ENCODE measurements at places on chromosomes 11 and 22.

GRCh38 chr11:130157101-130157500 lies 2.5 kb upstream of the ST14 start:
- DNase-seq, result no peak

DNA sequence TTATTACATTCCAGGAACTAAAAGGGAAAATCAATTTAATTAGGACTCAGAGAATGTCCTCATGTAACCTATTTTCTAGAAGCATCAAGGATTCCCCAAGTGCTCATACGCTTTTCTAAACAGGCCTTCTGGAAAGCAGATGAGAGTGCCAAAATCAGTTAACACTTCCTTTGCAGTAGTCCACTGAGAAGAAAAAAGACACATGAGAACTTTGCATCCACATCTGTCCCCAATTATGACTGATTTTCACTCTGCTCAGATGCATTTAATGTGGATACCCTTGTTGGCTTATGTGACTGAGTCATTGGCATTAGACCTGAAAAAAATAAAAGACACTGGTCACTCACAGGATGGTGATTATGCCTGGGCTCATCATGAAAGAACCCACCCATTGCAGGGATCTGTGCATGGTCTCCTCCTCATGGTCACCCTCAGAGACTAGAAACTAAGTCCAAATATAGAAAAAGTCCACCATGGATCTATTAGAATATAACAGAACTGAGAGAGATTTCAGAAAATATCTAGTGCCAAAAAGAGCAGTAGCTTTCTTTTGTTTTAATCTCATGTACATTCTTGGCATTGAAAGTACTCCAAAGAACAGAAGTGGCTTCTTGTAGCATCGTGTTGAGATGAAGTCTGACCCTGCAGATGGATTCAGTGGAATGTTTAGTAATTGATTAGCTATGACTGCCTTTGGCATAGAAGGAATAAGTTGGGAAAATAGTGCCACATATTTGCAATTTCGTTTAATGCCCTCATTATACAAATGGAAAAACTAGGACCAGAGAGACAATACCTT lies 48.8 kb upstream of the FIBIN start:
- DNase-seq, result no peak

GRCh38 chr11:25943777-25944661 lies 387.9 kb upstream of the ANO3 start:
- peak; percentile 31 for DNase-seq

- DNase-seq, result no peak
Observed at GRCh38 chr11:131467645-131468394, 97.4 kb downstream of the NTM start.

DNA sequence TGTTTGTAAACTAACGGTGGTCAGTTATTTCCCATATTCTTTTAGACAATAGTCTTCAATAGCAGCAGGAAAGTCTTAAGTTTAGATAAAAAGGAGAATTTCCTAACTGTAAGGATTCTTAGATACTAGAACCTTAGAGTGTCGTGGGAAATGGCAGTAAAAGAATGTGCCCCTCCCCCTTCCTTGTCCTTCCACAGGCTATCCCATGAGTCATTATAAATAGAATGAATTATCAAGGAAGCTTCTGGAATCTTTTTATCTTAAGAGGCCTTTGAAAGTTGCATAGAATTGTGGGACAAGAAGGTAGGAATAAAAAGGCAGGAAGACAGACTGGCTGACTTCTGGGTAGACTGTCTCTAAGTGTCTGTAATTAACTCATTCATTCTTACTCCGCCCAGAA lies 165.2 kb upstream of the TBCEL start:
- DNase-seq, result no peak

DNA sequence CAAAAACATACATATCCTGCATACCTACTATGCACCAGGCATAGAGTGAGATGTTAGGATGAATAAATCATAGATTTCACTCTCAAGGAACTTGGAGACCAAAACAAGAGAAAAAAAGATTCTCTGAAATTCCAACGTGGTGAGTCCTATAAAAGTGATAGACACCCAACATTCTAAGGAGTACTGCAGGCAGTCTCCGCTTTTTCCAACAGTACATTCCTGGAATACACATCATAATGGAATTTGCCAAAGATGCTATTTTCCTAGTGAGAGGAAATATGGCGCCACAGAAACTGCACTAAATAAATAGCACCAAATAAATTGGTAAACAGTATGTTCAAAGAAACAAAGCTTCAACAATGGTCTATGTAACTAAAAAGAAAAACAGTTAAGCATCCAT lies 6.0 kb downstream of the TMEM123 start:
- no peak for DNase-seq

DNA sequence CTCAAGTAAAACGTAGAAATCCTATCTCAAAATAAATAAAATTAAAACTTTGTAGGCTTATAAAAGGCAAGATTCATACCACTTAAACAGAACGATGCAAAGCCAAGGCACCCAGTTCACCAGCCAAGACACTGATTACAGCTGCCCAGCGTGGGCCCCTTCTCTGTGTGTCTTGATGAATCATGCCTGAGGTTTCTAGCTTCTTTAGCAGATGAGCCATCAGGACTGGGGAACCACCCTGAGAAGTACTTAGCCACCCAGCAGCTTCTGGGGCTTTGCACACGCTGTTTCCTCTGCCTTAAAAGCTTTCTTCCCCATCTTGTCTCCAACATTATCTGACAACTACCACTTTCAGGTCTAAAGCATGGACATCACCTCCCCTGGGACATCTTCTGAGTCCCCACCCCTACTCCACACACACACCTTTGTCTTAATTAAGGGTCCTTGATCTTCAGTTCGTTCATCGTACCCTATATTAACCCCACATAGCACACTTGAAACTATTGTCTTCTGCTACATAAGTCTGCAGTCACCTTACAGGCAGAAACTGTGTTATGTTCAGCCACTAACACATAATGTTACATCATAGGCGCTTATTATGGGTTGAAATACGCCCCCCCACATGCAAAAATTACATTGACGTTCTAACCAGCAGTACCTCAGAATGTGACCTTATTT lies 8.7 kb upstream of the LAYN start:
- no peak for DNase-seq

DNA sequence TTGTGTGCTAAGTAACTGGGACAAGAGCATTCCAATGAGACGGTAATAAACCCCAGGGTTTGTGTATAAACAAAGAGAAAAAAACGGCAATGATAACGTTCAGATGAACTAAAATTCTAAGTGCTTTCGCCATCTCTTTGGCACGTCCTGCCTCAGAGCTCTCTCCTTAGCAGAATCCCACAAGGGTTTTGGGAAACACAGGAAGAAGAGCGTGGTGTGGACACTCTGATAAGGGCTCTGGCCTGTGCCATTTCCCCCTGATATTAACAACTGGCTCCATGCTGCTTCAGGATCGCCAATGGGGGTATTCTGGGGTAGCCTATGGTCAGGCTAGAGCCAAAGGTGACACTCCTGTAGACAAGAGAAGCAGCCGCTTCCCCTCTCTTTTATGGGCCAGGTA lies 18.4 kb downstream of the ABCC8 start:
- DNase-seq, result no peak

- DNase-seq, result no peak
Observed at GRCh38 chr11:459511-460220, 9.6 kb downstream of the PTDSS2 start.

DNA sequence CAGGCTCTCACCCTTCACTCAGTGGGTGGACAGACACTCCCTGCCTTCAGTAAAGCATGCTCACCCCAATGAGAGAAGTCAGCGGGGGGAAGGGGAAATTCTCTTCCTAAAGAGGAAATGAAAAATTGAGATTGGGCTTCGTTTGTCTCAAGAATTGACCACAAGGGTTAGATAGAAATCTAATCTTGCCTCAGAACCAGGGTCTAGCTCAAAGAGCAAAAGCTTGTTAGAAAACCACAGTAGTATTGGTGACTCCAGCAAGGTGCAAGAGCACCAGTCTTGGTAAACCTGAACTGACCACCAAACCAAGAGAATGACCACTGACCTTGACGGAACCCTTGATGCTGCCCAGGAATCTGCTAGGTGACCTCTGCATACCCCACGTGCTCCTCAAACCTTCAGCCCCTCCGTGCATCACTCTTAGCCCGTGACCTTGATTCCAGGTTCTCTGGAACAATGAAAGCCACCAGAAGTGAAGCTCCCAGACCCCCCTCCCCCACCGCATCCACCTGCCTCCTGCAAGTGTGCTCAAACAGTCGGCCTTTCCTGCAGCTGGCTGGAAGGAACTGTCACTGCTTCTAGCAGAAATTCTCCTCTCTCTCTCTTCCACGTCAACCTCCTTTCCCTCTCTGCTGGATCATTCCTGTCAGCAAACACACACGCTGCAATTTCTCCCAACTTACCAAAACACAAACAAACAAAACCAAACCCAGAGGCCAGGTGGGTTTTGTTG lies 3.1 kb upstream of the TMA7B start:
- DNase-seq, result peak; percentile 78

- DNase-seq, result no peak
Observed at GRCh38 chr11:84889556-84889955, 737.6 kb downstream of the DLG2 start.

DNA sequence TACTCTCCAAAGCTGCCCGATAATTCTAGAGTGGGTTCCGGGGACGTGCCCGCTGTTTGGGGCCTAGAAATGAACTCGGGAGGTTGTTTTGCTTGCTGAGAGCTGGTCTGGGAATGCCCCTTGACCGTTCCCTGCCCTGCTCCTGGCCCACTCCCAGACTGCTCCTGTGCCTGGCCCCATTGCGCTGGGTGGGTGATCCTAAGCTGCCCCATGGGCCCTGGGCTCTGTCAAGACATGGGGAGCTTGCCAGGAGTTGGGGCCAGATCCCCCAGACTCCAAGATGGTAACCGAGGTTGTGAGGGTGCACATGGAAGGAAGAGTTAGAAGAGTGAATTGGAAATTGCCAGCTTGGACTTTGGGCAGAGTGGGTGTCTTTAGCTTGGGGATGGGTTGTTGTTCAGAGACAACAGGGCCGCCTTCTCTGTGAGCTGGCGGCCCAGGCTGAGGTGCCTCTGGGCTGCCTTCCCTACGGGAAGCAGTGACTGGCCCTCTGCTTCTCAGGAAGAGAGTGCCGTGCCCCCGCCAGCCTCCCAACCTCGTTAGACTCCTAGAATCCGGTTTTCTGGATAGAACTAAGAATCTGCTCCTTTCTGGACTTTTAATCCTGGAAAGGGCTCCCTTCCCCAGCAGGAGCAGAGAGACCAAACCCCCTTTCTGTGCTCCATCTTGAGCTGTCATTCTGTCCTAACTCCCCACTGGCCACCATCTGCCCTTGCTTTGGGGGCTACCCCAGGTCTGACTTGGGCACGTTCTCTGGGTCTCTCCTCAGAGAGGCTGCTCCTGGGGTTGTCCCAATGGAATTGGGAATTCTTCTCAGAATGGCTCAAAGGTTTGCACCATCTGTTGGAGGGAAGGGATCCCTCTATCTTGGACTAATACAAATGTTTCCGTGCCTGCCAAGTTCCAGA lies 1.8 kb downstream of the ST3GAL4 start:
- DNase-seq, result no peak

DNA sequence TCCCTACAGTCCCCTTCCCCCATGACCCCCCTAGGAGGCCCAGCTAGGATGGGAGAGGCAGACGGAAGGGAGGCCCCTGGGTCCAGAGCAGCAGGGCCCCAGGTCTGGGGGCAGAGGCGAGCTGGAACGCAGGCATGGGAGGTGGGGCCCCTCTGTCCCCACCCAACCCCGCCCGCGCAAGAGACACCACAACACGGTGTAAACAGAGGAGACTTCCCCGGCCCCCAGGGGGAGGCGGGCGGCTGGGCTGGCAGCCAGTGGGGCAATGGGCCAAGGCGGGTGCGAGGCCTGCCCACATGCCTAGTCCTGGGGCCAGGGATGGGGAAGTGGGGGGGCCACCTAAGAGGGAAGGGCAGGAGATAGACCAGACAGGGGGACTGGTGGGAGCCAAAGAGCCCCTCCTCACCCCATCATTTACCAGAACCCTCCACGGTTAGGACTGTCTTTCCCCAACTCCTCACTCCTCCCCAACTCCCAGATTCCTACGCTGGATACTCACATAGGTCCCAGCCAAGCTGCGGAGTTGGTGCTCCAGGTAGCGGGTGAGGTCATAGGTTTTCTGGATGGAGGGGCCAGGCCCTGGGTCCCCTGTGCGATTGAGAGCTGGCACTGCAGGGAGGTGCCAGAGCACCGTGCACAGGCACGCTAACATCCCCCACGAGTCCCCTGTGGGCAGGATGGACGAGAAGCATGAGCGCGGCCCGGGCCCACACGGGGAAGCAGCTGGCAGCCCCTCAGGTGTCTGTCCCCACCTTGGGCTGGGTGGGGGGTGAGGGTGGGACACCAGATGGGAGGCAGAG lies 6.2 kb downstream of the CLCF1 start:
- DNase-seq, result no peak

- no peak for DNase-seq
Observed at GRCh38 chr11:86141727-86142126, 72.8 kb upstream of the PICALM start.

GRCh38 chr11:122207505-122207904 lies 91.5 kb upstream of the BLID start:
- no peak for DNase-seq

DNA sequence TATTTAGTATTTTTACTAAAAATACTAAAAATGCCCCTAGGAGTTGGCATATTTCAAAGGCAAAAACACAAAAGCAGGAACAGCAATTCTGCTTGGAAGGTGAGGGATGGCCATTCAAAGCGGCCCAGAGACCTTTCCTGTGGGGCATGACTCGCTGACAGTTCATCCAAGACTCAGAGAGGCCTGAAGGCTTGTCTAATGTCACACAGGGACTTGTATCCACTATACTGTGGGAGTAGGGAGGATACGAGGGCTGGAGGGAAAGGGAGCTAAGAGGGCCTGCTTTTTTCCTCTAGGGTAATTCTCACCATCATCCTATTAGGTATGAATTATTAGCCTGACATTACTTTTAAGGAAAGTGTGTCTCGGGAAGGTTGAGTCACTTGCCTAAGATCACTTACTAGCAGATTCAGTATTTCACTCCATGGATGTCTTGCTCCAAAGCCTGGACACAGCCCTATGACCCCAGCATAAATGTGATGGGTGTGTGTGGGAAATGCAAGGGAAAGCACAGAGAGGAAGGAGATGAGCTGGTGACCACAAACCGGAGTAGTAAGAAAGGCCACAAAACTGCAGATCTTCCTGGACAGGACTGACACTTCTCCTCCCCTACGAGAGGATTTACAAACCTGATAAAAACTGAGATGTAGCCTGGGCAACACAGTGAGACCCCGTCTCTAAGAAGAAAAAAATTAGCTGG lies 16.7 kb upstream of the UCP3 start:
- DNase-seq, result no peak

DNA sequence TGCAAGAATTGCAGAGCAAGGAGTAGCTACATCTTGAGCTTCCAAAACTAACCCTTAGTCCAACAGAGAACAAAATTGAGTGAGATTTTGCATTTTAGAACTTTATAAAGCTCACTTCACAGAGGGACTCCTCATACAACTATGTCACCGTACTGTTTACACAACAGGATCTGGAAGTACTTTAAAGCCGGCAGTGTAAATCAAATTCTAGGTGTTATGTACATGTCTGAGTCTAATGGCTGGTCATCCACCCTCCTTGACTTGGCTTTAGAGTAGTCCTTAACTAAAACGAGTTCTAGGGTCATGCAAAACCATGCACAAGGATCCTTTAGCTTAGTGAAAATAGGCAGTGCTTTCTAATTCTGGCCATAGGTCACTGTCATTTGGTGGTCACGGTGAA lies 23.5 kb downstream of the IRAG1 start:
- DNase-seq, result no peak

Data from SHP77 (cell line).